ENCODE measurements at places on chromosomes 2 and 18. TPM values are rescaled to one million over a fixed set of nuclear protein-coding genes. Genes with fewer than 3 reads are reported as not detected.

The MC4R gene
- total RNA-seq = not detected

GRCh38 chr2:241602720-241603119, 34.2 kb downstream of the THAP4 start:
- H3K27me3 ChIP-seq = no peaks in the 10 kb centered on the region
- H3K4me1 ChIP-seq = no peaks in the 10 kb centered on the region
- peaks cover 69% of the 10 kb centered on the region for H3K36me3 ChIP-seq
- no peak for DNase-seq
- H3K27ac ChIP-seq = no peak overlapping the region

DNA sequence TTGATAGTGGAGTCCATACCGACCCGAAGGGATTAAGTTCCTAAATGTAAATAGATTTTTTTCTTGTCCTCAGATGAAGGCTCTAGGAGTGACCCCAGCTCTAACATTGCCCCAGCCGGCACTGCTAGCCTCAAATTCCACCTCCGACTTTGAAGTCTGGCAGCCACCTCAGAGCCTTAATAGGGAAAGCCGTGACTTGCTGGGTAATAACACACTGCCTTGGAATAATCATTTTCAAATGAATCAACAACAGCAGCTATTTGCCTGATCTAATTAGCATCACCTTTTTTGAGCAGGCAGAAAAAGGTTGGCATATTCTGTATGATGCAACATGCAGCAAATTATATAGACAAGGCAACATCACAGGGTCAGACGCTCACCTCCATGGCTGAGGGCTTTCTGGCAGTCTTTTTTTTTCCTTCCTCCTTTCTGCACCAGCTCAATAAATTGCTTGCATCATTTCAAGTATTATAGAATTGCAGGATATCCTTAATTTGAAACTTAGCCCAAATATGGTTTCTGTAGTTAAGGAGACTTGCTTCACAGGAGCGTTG, 276.5 kb upstream of the ATP5MC3 start:
- H3K4me1 ChIP-seq = no peaks in the 10 kb centered on the region
- no peaks in the 10 kb centered on the region for H3K36me3 ChIP-seq

The IL1A gene
- 0.13 TPM for total RNA-seq

GRCh38 chr2:189530965-189531637, 49.5 kb downstream of the SLC40A1 start:
- no peak overlapping the region for H3K27ac ChIP-seq
- H3K4me3 ChIP-seq = no peak overlapping the region
- no peaks in the 10 kb centered on the region for H3K27me3 ChIP-seq
- no peak for DNase-seq
- no peaks in the 10 kb centered on the region for H3K36me3 ChIP-seq
- H3K4me1 ChIP-seq = peaks cover 6% of the 10 kb centered on the region

DNA sequence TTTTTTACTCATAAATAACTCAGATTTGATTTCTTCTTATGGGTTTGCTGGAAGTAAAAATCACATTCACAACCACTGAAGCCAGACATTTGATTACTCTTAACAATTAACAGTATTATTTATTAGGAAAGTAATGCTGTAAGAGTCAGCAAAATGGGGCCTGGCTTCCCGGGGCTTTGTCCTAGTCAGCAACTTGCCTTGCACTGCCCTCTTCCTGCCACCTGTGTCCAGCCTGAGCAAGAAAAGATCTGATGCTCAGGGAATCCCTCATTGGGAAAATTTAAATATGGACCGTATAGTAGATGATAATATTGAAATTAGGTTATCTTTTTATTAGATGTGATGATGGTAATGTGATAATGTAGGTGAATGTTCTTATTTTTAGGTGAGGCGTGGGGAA, 30.8 kb upstream of the ACYP2 start:
- no peak for DNase-seq
- no peak overlapping the region for H3K27ac ChIP-seq

- no peak overlapping the region for H3K4me3 ChIP-seq
- DNase-seq = no peak
- no peaks in the 10 kb centered on the region for H3K36me3 ChIP-seq
- no peaks in the 10 kb centered on the region for H3K4me1 ChIP-seq
Observed at GRCh38 chr2:51778806-51779205, 746.9 kb upstream of the NRXN1 start.

The PDCD1 gene
- total RNA-seq = 1.3 TPM

The CCDC142 gene
- 5.6 TPM for total RNA-seq

The ANKRD30B gene
- total RNA-seq = not detected

GRCh38 chr2:202006301-202006700, 27.4 kb upstream of the FZD7 start:
- no peak overlapping the region for H3K27ac ChIP-seq
- H3K4me3 ChIP-seq = no peak overlapping the region
- H3K27me3 ChIP-seq = no peaks in the 10 kb centered on the region
- DNase-seq = no peak
- H3K36me3 ChIP-seq = no peaks in the 10 kb centered on the region

The PLB1 gene
- 2.3 TPM for total RNA-seq

DNA sequence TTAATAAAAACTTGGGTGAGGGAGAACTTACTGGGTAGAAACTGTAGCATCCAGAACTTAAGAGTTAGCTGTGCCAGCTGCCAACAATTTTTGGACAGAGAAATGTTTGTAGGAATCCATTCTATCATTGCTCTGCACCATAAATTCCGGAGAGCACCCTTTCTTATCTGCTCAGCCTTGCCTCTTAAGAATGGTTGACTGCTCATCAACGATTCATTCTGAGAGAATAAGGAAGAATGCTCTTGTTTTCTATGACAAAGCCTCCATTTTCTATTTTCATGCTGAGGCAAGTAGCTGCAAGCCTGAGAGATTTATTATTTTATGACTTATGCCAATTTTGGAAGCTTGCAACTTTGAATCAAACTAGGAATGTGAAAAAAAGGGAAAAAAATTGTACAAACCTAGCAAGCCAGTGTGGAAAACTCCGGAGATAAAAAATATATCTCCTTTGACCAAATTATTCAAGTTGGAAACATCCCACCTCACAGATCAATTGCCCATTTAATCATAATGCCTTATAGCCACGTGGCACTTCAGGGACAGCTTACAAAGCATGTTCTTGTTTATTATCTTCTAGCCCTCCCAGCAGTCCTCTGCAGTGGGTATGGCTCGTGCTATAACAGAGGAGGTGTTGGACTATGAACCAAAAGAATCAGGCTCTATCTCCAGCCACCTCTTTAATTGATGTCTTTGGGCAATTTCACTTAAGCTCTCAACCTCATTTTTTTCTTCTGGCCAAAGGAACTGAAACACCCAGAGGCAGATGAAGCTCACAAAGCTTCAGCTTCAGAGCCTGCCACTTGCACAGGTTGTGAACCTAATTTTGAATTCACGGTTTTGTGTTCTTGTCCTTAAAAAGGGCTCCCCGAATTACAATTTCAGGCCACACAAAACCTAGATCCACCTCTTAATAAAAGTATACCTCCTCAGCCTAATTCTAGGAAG, 40.9 kb upstream of the ATL2 start:
- H3K27me3 ChIP-seq = no peaks in the 10 kb centered on the region
- no peaks in the 10 kb centered on the region for H3K36me3 ChIP-seq
- H3K4me3 ChIP-seq = no peak overlapping the region
- H3K27ac ChIP-seq = no peak overlapping the region
- H3K4me1 ChIP-seq = no peaks in the 10 kb centered on the region

- no peaks in the 10 kb centered on the region for H3K36me3 ChIP-seq
- no peaks in the 10 kb centered on the region for H3K27me3 ChIP-seq
- H3K4me3 ChIP-seq = no peak overlapping the region
- H3K4me1 ChIP-seq = peaks cover 8% of the 10 kb centered on the region
Observed at GRCh38 chr18:46627136-46627535, 29.9 kb downstream of the LOXHD1 start.

DNA sequence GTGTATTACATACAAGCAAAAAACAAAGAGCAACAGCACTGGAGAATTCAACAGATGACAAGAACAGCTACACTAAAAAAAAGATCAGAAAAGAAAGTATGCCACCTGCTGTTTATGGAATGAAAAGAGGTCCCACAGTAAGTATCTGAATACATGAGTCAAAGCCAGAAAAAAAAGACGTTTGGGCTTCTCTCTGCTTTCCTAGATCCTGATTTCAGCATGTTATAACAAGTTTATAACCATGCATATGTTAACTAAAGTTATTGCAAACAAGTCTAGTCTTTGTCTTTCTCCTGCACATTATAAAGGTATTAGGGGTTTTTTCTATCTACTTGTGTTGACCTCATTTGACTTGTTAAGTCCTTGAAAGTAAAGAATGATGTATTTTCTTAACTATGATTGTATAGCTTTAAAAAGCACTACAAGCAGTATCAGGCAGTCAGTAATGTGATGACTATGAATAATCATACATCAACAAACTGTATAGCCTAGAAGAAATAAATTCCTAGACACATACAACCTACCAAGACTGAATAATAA, 108.5 kb upstream of the COL5A2 start:
- H3K4me1 ChIP-seq = no peaks in the 10 kb centered on the region
- H3K4me3 ChIP-seq = no peak overlapping the region
- H3K36me3 ChIP-seq = no peaks in the 10 kb centered on the region
- DNase-seq = no peak
- H3K27ac ChIP-seq = no peak overlapping the region
- no peaks in the 10 kb centered on the region for H3K27me3 ChIP-seq

- H3K4me1 ChIP-seq = peaks cover 10% of the 10 kb centered on the region
- no peaks in the 10 kb centered on the region for H3K36me3 ChIP-seq
- H3K4me3 ChIP-seq = no peak overlapping the region
- DNase-seq = no peak
Observed at GRCh38 chr2:62577994-62578781, 72.2 kb upstream of the TMEM17 start.

DNA sequence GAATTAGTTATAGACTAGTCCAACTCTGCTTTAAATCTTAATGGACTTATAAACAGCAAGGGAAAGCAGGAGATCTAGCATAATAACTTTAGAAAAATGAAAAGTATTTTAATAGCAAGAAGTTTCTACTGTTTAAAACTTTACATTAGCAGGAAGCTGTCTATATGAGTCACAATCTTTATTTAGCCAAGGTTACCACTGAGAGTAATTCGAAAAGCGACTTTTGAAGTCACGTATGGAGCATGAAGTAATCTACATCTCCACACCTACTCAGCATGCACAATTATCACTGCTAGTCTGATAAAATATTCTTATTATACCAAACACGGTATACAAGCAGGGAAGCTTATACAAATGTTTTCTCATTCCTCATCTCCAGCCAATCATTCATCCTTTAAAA, 515.4 kb upstream of the SOX11 start:
- H3K4me3 ChIP-seq = no peak overlapping the region
- no peaks in the 10 kb centered on the region for H3K36me3 ChIP-seq
- DNase-seq = no peak
- no peak overlapping the region for H3K27ac ChIP-seq
- no peaks in the 10 kb centered on the region for H3K27me3 ChIP-seq

DNA sequence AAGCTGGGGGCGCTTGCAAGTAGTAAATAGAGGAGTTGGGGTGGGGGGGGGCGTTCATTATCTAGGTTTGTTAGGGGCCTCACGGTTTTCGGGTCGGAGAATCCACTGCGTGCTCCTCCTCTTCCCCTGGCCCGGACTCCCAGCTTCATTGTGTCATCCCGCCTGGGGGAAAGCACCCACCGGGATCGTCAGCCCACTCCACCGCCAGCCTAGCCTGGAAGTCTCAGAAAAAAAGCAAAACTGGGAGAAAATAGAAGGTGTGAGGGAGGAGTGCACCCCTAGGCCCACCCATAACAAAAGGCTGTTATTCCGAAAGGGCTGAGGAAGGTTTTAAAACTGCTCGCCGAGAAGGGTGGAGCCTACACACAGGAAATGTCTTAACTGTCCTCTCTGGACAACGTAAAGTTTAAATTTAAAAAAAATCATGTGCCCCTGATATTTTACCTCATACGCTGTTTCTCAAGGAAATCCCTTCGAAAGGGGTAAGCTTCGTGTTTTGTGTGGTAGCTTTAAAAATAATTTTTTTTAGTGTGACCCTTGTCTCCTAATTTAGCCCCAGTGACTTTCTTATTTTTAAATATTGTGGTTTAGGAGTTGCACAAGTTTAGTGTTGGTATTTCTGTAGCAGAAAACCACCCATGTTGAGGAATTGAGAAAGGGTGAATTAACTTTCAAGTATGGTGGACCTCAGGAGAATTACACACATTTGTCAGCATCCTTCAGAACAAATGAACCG, 104.2 kb downstream of the SPTBN1 start:
- H3K27ac ChIP-seq = peak overlapping the region; percentile 84
- no peaks in the 10 kb centered on the region for H3K36me3 ChIP-seq
- H3K4me3 ChIP-seq = peak overlapping the region; percentile 56
- peaks cover 53% of the 10 kb centered on the region for H3K4me1 ChIP-seq
- peak; percentile 41 for DNase-seq
- H3K27me3 ChIP-seq = no peaks in the 10 kb centered on the region

DNA sequence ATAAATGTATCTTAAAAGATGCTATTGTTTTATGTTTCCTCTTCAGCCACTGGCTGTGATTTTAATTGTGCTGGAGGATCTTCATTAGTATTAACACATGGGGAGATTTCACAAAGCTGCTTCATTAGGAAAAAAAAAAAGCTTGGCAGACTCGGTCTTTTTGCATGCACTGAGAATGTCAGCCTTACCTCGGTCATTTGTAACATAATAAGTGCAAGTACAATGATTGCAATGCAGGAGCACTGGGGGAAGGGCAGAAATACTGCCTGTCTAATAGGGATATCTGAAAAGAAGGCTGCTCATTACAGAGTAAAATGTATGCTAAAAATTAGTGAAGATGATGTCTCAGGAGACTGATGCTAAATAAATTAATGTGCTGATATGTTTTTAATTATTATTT, 1.3 kb upstream of the BAZ2B start:
- no peak for DNase-seq
- no peak overlapping the region for H3K27ac ChIP-seq
- H3K4me3 ChIP-seq = peak overlapping the region; percentile 75
- no peaks in the 10 kb centered on the region for H3K36me3 ChIP-seq
- no peaks in the 10 kb centered on the region for H3K27me3 ChIP-seq
- H3K4me1 ChIP-seq = peaks cover 9% of the 10 kb centered on the region

- H3K4me3 ChIP-seq = no peak overlapping the region
- DNase-seq = no peak
- no peaks in the 10 kb centered on the region for H3K4me1 ChIP-seq
- H3K27me3 ChIP-seq = no peaks in the 10 kb centered on the region
Observed at GRCh38 chr18:8948011-8948410, 154.5 kb upstream of the NDUFV2 start.

The NCKAP5 gene
- total RNA-seq = 8.9 TPM

GRCh38 chr18:39506581-39507330, 1941.2 kb upstream of the CELF4 start:
- H3K27me3 ChIP-seq = no peaks in the 10 kb centered on the region
- no peaks in the 10 kb centered on the region for H3K4me1 ChIP-seq
- no peak for DNase-seq
- H3K4me3 ChIP-seq = no peak overlapping the region

The RGPD8 gene
- 8.1 TPM for total RNA-seq

DNA sequence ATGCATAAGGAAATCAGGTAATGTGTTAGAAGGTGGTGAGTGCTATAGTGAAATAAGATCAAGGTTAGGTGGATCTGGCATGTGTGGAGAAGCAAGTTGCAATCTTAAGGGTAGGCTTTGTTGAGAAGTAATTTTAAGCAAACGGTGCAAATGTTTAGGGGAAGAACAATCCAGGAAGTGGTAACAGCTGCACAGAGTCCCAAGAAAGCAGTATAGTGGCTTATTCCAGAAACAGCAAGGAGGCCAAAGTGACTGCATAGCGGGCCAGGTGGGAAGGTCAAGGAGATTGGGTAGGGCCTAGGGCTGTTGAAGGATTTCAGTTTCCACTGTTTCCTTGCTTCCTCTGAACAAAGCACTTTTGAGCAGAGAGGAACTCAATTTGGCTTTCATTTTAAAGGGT, 30.0 kb upstream of the RAB1A start:
- H3K27ac ChIP-seq = no peak overlapping the region
- H3K4me3 ChIP-seq = no peak overlapping the region
- peaks cover 40% of the 10 kb centered on the region for H3K4me1 ChIP-seq
- H3K36me3 ChIP-seq = no peaks in the 10 kb centered on the region
- H3K27me3 ChIP-seq = no peaks in the 10 kb centered on the region
- no peak for DNase-seq
